ENCODE measurements at places on chromosomes 3 and 15.

GRCh38 chr3:178964551-178964950 is 107.1 kb downstream of the ZMAT3 start:
- DNase-seq = no peak

GRCh38 chr3:23877329-23877980 is 39.3 kb downstream of the NKIRAS1 start:
- no peak for DNase-seq

DNA sequence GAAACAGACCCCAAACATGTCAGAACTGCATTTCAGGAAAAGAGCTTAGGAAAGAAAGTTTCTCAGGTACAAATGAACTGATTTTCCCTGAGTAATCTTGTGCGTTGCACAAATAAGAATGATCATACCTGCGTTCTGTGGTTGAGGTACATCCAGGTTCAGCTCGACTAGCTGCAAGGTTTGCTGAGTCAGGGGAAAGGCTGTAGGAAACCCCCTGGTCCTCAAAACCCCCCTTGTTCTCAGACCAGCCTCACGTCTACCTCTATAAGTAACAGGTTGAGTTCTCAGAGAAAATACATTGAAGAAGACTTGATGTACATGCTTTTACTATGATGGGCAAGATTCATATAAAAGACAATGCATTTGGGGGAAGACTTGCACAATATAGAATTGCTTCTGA is 137.7 kb upstream of the ICE2 start:
- DNase-seq = no peak

DNA sequence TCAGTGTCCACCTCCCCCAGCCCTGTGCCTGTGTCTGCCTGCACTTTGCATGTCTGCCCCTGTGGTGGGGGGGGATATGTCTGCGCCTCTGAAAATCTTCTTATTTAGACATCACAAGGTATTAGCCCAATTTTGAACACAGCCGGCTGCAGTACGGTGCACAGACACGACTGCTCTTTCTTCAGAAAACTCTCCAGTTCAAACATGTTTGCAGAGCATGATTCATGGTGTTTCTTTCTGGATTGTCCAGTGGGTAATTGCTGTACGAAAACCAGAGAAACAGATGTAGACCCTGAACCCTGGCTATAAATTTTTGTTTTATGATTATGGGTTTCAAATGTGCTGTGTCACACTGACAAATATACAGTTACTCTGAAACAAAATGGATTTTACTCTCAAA is 3.4 kb upstream of the RARB start:
- no peak for DNase-seq

DNA sequence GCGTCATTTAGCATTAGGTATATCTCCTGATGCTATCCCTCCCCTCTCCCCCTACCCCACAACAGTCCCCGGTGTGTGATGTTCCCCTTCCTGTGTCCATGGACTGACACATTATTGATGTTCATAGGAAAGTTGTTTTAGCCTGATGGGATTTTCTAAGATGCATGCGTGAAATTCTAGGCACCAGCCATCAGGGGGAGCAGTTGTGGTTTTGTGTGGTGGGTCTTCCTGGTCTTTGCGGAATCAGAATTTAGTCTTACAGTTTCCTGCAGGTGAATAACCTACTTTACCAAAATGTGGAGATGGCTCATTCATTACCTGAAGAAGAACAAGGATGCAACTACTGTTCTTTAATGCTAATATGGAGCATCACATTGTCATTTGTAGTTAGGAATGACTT is 455.0 kb upstream of the THBS1 start:
- DNase-seq = no peak

- DNase-seq = peak; percentile 16
Measured at GRCh38 chr15:80695911-80696661, 976 bp downstream of the ABHD17C start.

DNA sequence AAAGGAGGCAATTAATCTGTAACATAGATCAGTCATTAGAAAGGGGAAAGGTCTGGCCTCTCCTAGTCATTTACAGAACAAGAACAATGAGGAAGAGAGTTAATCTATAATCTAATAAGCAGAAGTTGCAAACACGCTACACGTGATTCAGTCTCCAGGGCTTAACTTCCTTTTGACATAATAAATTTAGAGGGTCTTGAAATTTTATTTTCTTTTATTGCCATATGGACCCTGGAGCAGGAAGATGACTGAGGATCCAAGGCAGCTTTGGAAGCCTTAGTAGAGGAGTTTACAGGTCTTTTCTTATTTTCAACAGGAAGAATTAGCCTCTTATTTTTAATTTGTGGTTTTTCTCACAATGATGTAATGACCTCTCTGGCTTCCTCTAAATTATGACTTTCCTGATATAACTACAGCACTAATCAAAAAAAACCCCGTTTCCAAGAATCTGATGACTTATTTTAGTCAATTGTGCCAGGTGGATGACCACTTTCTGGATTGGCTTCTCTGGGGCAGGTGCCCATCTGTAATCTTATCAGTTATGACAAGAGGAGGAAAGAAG is 32.2 kb downstream of the ADGRG7 start:
- no peak for DNase-seq

- no peak for DNase-seq
Measured at GRCh38 chr3:76826861-76827260, 213.0 kb upstream of the ROBO2 start.

All from activated T-cell treated with anti-CD3 and anti-CD28 coated beads for 4 hours (primary cell).